AG20443 (cell line): ENCODE measurements at places on chromosomes 1 and 21.

DNA sequence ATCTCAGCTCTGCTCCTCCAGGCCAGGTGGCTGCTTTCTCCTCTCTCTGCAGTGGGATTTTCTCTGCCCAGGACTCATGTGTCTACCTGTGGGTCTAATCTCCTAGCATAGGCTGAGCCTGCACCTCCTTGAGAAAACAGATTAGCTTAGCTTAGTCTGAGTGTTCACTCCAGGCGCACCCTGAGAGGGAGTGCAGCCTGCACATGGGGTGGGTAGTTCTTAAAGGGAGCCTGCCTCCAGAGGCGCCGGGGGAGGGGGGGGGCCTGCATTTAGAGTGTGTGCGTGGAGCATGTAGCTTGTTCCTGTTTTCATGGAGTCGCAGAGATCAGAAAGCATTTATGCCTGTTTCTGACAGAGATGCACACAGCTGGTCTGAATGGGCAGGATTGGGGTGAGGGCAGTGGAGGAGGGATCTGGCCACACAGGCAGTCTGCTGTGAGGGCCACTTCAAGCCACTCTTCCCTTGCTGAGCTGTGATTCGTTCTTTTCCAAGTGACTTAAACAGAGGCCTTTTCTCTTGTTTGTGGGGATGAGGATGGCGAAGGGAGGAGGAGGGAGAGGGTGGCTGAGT lies 45.2 kb downstream of the GALNT2 start:
- no peak for DNase-seq

DNA sequence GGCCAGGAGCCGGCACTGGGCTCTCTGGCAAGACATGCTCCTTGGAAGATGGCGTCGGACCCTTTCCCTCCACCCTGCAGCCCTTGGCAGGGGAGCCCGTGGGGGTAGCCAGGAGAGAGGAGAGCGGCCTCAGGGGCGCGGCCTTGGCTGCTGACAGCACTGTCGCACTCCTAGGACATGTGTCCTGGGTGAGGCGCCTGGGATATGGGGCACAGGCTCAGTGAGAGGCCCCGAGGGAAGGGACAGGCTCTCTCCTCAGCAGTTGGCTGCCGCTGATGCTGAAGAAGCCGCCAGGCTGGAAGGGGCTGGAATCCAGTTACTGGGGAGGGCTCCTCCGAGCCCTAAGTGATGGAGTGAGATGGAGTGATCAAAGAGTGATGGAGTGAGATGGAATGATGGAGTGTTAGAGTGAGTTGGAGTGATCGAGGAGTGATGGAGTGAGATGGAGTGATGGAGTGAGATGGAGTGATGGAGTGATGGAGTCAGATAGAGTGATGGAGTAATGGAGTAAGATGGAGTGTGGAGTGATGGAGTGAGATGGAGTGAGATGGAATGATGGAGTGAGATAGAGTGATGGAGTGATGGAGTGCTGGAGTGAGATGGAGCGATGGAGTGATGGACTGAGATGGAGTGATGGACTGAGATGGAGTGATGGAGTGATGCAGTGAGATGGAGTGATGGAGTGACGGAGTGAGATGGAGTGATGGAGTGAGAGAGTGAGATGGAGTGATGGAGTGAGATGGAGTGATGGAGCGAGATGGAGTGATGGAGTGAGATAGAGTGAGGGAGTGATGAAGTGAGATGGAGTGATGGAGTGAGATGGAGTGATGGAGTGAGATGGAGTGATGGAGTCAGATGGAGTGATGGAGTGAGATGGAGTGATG lies 27.6 kb upstream of the PKP1 start:
- no peak for DNase-seq

DNA sequence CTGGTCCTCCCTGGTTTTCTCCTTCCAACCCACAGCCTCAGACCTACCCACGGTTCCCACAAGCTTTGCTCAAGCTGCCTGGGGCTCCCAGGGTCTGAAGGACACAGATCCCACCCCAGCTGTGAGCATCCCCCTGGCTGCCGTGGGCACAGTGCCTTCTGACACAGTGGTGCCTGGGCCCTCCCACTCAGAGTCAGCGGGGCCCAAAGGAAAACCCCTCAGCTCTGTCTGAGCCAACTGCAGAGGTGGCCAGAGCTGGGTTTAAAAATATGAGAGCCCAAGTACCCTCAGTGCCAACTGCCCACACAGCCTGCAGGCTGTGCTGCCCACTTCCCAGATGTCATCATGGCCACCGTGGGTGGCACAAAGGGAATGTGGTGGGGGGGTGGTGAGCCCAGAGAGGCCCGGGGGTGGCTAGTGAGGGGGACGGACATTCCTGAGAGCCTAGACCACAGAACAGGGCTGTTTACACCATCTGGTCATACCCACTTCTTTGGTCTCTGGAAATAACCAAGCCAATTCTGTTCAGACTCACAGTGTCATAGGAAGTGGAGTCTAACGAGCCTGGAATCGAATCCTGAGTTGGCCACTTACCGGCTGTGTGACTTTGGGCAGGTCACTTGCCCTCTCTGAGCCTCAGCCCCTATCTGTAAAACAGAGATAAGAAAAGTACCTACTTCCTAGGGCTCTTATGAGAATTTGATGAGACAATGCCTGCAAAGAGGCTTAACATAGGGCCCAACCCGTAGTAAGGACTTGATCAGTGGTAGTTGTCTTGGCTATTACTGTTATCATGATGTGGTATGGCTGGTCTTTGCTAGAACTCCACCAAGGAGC lies 85.5 kb downstream of the CAMK2N1 start:
- DNase-seq: no peak

DNA sequence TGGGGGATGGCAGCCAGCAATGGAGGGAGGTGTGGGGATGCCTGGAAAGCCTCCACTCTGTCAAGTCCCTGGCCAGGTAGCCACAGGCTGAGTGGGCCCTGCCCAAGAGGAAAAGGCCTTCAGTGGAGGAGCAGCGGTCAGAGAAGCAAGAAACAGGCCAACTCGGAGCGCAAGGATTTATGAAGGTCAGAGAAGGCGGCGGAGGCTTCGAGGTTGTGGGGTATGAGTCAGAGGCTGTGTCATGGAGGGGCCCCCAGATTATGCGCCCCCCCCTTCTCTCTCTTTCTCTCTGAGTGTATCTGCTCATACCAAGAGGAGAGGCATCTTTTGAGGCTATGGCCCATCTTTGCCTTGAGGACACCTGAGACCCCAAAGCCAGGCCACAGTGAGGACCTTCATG lies 99.5 kb downstream of the CASZ1 start:
- no peak for DNase-seq

GRCh38 chr1:153617663-153618062 lies 1.5 kb upstream of the S100A14 start:
- peak; percentile 91 for DNase-seq

- no peak for DNase-seq
These were observed 83.0 kb downstream of the PEX14 start for GRCh38 chr1:10557714-10558113.

GRCh38 chr1:119266386-119266785 lies 102.2 kb upstream of the HAO2 start:
- DNase-seq: no peak

DNA sequence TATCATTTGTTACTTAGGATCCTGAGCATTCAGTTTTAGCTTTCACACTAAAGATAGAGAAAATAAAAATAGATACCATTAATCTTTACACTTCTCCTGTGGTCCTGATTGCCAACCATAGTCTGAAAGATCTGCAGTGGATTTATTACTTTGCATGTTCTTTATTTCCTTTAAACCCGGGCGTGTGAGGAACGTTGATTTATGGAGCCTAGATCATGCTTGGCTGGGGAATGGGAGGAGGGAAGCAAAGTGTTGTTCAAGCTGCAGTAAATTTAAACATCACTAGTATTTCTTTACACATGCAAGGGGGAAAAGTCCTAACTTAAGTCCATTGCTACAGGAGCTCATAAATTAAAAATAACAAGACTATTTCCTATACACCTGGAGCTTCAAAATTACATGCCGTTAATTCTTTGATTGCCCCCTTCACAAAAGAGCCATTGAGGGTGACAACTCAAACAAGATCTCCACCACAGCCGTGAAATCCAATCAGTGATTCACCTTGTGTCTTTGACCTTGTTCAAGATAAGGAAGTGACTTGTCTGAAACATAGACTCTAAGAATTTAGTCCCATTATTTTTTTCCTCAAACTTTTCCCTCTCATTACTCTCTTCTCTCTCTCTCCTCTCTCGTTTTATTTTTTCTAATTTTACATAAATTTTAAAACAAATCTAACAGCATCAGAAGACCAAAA lies 282.7 kb downstream of the KIF26B start:
- no peak for DNase-seq

- DNase-seq: no peak
These were observed 1.3 kb upstream of the IFNAR2 start for GRCh38 chr21:33228455-33228854.

GRCh38 chr1:12342401-12343003 lies 112.7 kb downstream of the VPS13D start:
- no peak for DNase-seq

GRCh38 chr1:10904396-10905358 lies 107.8 kb upstream of the TARDBP start:
- no peak for DNase-seq

GRCh38 chr1:25088180-25088701 lies 144.1 kb downstream of the SYF2 start:
- no peak for DNase-seq

GRCh38 chr1:243406424-243406823 lies 150.6 kb downstream of the SDCCAG8 start:
- no peak for DNase-seq

GRCh38 chr1:192277635-192278034 lies 39.2 kb upstream of the RGS21 start:
- DNase-seq: no peak

GRCh38 chr1:89821322-89822108 lies 683 bp downstream of the LRRC8D start:
- DNase-seq: peak; percentile 64

- DNase-seq: no peak
These were observed 164.4 kb downstream of the EDEM3 start for GRCh38 chr1:184590163-184590750.

GRCh38 chr1:119124764-119125163 lies 15.7 kb downstream of the WARS2 start:
- no peak for DNase-seq

GRCh38 chr1:15410884-15411245 lies 1.2 kb downstream of the EFHD2 start:
- DNase-seq: no peak

DNA sequence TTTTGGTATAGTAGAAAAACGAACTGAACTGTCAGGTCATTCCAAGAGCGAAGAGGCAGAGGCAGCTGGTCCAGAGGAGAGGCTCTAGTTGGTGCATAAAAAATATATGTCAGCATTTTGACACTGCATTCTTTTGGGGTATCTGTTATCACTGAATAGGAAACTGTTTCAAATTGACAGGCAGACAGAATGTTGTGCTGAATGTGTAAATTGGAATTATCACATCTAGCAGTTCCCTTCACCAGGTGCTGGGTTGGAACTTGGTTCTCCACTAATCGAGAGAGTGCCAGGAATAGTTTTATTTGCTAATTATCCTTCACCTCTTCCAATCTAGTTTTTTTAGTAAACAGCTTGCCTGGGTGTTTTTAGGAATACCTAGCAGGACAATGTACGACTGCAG lies 52.2 kb downstream of the ADGRL2 start:
- DNase-seq: no peak

DNA sequence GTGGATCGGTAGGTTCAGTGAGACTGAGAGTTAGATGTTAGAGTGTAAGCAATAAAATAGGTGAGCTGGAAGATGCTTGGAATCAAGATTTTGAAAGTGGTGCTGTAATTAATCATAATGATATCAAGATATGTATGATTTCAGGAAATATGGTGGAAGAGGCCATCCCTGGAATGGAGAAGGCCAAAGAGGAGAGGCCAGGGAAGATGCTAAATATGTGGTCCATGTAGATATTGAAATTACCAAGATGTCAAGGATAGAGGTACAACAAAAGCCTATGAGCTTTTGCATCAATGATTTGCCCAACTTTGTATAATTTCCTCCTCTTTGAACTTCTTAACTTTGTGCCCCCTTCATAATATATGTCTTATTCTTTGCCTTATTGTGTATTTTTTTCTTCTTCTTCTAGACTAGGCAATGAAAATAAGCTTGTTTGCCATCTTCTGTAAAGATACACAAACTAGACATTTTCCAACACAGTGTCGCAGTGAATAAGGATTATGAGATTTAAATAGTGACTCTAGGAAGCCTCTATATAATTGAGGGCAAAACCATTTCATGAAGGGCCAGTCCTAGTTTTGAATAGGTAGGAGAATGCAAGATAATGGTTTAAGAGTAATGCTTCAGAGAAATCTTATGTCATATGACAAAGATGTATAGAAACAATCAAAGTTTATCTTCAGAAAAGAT lies 8.9 kb downstream of the PTGS2 start:
- no peak for DNase-seq

DNA sequence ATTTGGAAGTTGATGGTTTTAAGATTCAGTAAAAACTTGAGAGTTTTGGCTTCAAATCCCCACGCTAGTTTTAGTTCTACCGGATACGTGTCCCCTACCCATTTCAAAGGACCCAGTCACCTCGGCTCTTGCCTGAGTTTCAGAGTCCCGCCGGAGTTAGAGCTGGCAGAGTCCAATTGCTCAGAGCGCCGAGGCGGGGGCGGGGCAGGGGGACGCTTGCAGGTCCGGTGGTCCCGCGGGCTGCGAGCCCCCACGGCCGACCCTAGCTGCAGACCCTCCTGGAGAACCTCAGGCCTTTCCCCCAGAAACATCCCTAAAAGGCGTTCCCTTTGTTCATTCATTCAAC lies 765 bp upstream of the VPS45 start:
- DNase-seq: no peak

DNA sequence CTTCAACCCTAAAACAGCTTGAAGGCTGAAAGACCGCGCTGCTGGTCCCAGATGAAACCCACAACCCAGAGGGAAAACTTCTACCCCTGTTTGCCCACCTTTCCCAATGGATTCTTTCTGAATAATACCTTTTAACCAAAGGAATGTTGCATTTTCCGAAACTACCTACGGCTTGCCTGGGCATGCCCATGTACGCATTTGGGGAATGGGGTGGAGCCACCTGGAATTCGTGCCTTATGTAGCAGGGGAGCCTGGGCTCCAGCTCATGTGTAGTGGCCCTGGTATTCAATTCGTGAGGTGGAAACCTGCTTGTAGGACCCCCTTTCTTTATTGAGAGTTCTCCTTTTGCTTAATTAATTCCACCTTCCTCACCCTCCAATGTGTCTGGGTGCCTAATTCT lies 256.6 kb upstream of the RGS18 start:
- DNase-seq: no peak

DNA sequence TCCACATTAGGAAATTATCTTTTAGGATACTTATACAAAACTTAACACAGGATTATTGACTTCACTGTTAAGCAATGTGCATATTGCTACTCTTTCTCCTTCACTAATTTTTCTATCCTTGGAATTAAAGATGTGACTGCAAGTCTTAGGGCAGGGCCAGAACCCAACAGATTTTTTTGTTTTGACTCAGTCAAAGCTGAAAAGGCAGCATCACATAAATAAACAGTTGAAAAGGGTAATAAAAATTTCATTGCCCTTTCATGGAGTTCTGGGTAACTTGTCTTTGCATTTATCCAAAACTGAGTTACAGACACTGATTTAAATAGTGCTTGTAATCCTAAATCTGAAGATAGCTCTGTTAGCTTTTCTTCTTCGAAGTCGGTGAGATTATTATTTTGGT lies 1.9 kb upstream of the TMEM35B start:
- DNase-seq: peak; percentile 55

- no peak for DNase-seq
These were observed 176.8 kb upstream of the SAMSN1 start for GRCh38 chr21:14722841-14723483.

- no peak for DNase-seq
These were observed 22.5 kb downstream of the JMJD4 start for GRCh38 chr1:227712648-227713047.
